ENCODE measurements at places on chromosomes 16 and 17.
A peak's percentile ranks its signal among the peaks of the same experiment; 100 is the strongest.

DNA sequence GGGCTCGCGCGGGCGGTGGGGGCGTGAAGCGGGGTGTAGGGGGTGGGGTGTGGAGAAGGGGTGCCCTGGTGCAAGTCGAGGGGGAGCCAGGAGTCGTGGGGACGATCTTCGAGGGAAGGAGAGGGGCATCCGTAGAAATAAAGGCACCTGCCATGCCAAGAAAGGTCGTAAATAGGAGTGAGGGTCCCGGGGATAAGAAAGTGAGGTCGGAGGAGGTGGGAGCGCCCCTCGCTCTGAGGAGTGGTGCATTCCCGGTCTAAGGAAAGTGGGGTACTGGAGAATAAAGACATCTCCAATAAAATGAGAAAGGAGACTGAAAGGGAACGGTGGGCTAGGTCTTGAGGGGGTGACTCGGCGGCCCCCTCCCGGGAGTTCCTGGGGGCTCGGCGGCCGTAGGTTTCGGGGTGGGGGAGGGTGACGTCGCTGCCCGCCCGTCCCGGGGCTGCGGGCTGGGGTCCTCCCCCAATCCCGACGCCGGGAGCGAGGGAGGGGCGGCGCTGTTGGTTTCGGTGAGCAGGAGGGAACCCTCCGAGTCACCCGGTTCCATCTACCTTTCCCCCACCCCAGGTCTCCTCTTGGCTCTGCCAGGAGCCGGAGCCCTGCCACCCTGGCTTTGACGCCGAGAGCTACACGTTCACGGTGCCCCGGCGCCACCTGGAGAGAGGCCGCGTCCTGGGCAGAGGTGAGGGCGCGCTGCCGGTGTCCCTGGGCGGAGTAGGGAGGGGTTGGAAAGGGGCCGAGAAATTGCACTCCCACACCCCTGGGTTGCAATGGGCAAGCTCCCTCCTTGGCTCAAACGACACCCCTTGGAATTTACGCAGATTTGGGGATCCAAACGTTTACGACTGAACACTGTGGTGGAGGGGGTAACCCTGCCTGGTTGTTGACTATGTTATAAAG, 888 bp downstream of the CDH1 start:
- DNase-seq = no peak

DNA sequence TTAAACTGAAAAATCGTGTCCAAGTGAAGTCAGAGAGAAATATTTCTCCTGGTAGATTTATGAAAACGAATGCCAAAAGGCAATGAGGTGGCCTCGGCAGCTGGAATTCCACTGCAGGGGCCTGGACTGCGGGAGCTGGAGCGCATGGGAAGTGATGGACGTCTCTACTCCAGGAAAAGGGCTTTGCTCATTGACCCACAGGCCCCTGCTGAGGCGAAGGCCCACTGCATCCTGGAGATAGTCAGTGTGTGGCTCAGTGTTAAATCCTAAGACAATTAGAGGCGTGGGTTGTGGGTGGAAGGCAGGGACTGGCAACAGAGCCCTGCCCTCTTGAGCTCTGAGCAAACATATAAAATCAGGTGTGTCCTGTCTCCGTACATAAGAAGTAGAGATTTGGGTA, 191.4 kb downstream of the SLC39A11 start:
- no peak for DNase-seq

- DNase-seq = peak; percentile 68
Measured at GRCh38 chr17:193841-194806, 12.7 kb upstream of the DOC2B start.

DNA sequence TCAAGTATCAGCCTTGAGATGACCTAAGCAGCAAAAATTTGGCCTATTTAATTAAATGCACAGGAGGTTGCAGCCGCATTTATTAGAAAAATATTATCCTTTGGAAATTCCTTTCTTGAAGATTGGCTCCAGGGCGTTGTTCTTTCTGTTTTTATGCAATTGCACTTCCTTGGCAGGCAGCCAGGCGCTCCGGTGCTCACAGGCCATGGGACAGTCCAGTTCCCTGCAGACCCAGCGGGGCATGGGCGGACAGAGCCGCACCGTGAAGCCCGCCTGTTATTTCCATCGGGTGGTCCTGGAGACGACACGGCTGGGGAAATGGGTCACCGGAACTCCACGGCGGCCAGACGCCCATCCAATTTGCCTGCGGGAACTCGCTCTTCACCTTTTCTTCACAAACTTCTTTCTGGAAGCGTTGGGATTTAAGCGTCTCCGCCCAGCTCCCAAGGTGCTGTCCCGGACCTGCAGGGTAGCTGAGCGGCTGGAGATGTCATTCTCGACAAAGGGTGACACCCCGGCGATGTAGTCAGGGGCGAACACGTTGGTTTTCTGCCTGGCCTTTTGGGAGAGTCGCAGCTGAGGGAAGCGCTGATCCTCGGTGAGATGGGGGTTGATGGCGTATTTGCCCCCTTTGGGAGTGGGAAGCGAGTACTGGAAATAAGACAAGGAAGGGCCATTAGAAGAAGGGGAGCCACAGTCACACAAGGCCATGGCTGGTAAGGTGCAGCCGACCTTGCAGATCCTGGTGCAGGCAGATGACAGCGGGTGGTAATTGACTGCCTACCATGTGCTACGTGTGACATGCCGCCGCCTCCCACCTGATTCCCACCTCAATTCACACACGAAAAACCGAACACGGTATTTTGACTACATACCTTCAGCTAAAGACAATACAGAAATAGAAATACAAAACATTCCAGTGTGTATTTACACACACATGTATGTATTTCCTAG, 12.5 kb downstream of the NOB1 start:
- DNase-seq = no peak

- DNase-seq = no peak
Measured at GRCh38 chr16:27867122-27868110, 196.1 kb downstream of the GSG1L start.

- DNase-seq = no peak
Measured at GRCh38 chr16:82751020-82751419, 124.3 kb downstream of the CDH13 start.

DNA sequence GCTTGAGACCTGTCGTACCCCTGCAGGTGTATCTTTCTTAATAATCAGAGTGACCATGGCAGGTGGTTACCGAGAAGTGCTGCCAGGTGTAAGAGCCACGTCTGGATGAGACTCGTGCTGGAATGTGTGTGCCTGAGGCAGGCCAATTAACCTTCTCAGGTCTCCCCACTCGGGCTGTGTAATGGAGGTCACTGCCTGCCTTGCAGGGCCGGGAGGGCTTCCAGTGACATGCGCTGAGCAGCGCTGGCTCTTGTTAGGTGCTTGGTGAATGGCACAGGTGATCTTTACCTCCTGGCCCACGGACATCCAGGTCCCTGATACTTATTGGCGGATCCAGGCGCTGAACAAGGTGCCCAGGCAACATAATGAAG, 4.6 kb upstream of the GSE1 start:
- no peak for DNase-seq

DNA sequence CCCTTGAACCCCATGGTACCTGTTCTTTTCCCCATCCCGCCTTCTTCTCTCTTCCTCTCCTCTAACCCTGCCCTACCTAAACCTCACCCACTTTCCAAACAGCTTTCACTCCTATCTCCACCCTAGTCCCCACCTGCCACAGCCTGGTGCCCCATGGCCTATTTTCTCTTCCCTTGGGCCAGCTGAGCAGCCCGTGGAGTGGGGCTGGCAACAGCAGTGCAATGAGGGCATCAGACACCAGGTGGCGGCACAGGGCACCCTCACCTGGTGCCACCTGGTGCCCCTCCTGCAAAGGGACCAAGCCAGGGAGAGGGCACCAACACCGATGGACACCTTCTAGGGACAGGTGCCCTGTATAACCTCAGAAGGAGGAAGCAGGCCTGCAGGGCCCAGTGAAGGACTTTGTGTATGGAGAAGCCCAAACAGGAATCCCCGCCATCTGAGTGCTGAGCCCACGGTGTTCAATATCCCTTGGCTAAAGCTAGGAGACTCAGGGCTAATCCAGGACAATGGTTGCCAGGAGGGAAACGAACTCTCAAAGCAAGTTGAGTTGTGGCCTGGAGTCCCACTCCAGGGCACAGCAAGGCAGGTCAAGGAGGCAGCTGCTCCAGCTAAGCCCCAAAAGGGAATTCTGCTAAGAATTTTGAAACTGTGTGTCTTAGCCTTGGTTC, 4.0 kb upstream of the ABCC3 start:
- peak; percentile 21 for DNase-seq

DNA sequence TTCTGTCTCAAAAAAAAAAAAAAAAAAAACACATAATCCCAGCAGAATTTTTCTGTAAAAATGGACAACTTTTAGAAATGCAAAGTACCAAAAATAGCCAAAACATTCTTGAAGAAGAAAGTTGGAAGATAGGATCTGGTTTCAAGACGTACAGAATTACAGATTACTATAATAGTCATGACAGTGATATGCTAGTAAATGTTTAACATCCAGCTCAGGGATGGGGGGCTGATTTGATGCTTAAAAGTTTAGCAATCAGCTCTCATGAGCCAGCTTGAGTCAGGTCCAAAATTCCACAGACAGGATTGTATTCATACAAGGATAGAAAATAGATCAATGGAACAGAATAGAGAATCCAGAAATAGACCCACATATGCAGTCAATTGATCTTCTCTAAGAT, 100.5 kb downstream of the CYB561 start:
- no peak for DNase-seq

- DNase-seq = no peak
Measured at GRCh38 chr17:57905875-57906455, 49.2 kb downstream of the CUEDC1 start.

- DNase-seq = no peak
Measured at GRCh38 chr16:1487395-1488053, 1.2 kb downstream of the PTX4 start.

DNA sequence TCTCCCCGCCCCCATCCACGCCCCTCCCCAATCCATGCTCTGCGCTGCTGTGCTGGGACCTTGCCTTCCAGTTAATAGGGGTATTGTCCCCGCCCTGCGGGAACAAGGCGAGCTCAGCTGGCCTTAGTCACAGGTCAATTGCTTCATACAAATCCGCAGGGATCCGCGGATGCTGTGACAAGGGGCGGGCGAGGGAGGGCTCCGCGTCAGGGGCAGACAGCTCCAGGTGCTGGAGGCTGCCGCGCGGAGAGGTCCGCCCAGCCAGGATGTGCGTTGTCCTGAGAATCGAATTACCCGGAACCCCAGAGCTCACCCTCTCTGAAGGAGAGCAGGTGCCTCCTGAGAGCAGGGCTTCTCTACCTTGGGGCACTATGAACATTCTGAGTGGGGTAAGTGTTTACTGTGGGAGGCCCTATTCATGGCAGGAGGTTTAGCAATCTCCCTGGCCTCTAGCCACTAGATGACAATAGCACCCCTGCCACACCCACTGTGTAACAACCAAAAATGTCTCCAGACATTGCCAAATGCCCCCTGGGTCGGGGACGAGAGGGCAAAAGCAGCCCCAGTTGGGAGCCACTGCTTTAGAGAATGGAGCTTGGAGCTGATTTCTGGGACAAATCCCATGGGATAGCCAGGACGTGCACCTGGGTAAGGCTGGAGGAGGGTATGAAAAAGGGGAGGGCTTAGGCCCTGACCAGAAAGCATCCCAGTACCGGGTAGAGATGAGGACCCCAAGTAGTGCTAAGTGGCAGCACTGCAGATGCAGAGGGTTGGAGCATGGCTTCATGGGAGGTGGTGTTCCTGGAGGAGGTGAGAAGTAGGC, 138.2 kb downstream of the CYLD start:
- no peak for DNase-seq

DNA sequence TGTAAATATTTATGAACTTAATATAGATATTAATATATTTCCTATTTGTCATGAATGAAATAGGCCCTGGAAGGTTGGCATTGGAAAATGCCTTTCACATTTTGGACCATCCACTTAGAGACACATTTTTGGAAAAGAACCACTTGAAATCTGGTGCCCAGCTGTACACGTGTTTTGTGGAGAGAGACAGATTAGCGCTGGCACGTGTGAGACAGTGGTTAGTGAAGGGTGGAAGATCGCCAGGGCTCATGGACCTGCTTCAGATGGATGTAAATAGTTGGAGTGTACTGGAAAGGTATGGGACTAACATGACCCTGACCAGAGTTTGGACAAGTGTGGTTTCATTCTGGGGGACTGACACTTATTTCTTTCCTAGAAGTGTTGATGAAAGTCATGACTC, 222.9 kb downstream of the PRKCA start:
- DNase-seq = no peak

- DNase-seq = no peak
Measured at GRCh38 chr17:39822051-39822451, 42.1 kb downstream of the IKZF3 start.

DNA sequence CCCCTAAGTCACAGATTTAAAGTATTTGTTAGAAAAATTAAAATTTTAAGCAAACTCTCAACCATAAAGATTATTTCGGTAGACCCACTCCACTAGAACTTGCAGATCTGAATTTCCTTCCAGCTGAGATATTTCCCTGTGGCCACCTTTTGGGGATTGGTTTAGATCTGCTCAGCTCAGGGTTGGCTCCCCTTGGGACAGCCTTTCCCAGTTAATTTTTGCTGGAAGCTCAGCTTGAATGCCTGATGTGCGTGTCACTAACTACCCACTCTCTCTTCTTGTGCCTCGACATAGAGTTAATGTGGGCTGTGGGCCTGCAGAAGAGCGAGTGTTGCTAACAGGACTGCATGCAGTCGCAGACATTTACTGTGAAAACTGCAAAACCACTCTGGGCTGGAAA, 57.6 kb downstream of the YPEL2 start:
- no peak for DNase-seq

GRCh38 chr16:51312363-51313150, 161.5 kb upstream of the SALL1 start:
- peak; percentile 84 for DNase-seq

- DNase-seq = no peak
Measured at GRCh38 chr16:55115506-55115905, 184.8 kb downstream of the IRX5 start.

DNA sequence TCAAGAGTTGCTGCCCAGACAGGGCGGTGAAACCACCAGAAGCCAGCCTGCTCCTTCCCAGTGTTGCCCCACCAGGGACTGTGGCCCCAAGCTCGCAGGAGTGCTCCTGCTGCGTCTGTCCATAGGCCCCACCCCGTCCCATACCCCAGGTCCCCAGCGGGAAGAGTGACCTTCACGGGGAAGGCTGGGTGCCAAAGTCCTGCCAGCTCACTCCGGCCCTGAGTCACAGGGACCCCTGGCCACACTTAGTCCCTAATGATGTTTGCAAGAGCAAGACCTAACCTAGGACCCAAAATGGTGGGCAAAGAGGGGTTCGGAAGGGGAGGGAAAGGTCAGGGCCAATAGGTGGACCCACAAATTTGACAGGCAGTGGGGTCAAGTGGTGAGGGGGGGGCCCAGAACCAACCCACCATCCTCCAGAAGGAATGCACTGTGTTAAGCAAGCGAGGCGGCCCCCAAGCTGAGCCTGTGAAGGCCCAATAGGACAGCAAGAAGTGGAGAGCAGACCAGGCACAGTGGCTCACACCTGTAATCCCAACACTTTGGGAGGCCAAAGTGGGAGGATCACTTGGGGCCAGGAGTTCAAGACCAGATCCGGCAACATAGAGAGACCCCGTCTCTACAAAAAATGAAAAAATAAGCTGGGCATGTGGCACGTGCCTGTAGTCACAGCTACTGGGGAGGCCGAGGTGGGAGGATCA, 3.3 kb downstream of the DOK4 start:
- no peak for DNase-seq
